Midbrain (tissue), 1 donor: ENCODE measurements at places on chromosomes 2 and 18.

GRCh38 chr2:172967036-172967982 lies 108.3 kb upstream of the MAP3K20 start:
- no peak for DNase-seq

DNA sequence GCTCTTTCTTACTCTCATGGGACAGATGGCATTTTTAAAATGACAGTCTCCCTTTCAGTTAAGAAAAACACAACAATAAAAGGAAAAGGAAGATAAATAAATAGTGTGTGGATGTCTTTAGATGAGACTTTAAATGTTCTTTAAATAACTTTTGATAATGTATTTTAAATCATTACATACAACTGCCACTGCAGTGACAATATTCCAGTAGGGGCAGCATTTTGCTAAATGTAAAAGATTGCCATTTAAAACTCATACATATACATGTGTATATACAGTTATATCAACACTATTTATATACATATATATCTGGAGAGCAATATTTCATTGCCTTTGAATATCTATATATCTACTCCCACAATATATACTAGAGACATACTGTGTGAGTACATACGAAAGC lies 90.7 kb downstream of the INO80D start:
- no peak for DNase-seq

DNA sequence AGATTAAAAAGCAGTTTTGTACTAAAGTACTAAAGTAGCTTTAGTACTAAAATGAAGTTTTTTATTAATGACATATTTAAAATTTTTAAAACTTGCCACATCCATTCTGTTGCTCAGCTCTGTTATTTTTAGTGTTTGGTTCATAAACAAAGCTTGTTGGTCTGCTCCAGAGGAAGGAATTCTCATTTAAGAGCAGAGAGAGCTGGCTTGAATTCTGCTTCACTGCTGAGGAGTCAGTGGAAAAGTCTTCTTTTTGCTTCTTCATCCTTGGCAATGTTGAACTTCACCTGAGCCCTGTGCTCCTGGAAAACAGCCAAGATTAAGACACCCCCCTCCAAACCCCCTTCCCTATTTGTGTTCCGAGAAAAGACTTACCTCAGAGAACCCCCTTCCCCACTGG lies 40.6 kb downstream of the TMEM87B start:
- no peak for DNase-seq

- DNase-seq: peak; percentile 49
Measured at GRCh38 chr2:200274116-200275075, 32.1 kb upstream of the SPATS2L start.

GRCh38 chr2:190173392-190173791 lies 110.9 kb upstream of the MSTN start:
- no peak for DNase-seq

GRCh38 chr2:134479696-134480330 lies 225.9 kb downstream of the MGAT5 start:
- DNase-seq: no peak

DNA sequence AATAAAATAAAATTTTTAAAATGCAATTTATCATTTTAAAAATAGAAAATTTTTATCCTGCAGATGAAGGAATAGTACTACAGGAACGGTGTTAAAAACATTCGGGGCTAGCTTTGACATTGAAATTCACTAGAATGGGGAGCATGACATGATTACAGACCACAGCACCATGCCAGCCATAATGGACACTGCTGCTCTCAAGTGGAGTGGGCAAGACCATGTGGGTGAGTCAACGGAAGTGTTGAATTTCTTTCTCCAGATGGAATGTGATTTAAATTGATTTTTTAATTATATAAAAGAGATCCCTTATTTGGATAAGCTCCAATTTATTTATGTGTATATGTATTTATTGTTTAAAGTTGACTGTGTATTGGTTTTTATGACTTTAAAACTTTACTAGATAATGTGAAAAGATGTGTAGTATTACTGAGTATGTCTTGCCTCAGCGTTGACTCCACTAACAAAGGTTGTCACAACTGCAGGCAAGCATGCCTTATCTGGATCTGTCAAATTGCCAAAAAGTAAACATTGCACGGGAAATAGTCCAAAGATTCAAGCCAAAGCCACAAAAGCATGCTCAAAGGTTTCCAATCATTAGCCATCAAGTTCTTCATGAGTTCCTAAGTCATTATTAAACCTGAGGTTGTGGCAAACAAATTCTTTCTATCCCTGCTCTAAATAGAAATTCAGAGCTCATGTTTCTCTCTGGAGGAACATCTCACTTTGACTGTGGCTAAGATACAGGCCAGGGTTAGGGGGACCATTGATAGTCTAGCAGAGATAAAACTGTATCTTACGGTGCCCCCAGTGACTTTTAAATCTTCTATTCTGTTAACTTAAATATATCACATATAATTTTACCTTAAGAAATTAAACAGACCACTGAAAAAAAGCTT lies 536.9 kb downstream of the TMX3 start:
- DNase-seq: no peak

DNA sequence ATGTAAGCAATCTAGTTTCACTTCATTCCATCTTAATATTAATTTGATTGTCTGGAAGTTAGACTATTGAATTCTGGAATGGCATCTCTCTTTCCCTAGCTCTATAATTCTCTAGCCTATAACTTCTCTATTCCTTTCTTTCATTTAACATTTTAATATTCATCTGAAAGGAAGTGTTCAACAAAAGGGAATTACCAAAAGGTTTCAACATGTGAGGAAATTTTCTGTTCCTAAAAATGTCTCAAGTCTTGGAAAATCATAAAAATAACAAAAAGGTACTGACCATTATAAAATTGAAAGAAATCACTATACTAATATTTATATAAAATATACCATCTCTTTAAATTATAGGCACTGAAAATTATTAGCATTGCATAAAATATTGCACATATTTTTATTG lies 228.7 kb downstream of the TXNL1 start:
- DNase-seq: no peak

GRCh38 chr2:138421971-138422335 lies 79.6 kb upstream of the SPOPL start:
- DNase-seq: no peak

- no peak for DNase-seq
Measured at GRCh38 chr2:117960231-117960630, 53.6 kb downstream of the CCDC93 start.

GRCh38 chr2:105038383-105039061 lies 653 bp downstream of the MRPS9 start:
- DNase-seq: peak; percentile 4

DNA sequence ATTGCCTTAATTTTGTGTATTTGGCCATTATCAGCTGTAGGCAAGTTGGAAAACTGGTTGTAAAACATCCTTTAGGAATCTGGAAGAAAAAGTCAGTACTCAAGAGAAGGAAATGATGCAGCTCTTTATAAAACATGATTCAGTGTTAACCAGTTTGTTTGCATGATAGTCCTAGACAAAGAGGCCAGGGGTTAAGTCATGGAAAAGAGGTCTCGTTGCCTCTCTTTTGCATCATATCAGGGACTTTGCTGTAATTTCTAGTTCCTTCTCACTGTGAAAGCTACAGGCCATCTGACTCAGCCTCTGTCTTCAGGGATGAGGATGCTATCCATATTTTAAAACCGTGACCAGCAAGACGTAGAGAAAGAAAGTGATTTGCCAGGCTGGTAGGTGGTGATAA lies 38.0 kb downstream of the NPAS2 start:
- no peak for DNase-seq

- no peak for DNase-seq
Measured at GRCh38 chr2:48220501-48220900, 309.5 kb upstream of the STON1 start.

GRCh38 chr2:20900052-20900636 lies 77.2 kb upstream of the LDAH start:
- DNase-seq: no peak

DNA sequence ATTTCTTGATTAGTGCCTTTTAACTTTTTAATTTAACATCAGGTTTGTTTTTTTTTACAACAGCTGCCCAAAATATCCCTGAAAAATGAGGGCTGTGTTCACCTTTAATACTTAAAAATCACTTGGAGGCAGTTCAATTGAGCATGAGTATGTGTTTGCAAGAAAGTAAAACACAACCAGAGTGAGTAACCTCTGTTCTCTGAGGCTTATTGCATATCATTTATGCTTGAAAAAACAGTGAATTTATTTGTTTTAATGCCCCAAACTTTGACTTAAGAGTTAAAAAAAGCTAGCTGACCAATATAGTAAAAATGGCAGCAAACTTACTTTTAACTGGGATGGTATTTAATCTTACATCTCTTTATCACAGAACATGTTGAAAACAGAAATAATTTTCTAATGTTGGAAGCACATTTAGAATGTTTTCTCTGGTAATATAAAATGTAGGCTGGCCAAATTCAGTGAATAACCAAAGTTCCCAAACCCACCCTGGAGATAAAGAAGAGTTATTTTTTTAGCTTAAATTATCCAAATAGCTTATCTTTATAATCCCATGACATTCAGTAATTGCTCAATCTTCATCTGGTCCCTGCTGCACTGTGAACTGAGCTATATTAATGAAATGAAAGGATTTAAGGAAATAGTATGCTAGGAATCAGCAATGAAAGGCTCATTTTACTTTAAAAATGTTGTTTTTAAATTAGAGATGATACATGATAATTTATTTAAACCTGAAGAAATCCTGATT lies 24.8 kb upstream of the EFEMP1 start:
- DNase-seq: no peak

DNA sequence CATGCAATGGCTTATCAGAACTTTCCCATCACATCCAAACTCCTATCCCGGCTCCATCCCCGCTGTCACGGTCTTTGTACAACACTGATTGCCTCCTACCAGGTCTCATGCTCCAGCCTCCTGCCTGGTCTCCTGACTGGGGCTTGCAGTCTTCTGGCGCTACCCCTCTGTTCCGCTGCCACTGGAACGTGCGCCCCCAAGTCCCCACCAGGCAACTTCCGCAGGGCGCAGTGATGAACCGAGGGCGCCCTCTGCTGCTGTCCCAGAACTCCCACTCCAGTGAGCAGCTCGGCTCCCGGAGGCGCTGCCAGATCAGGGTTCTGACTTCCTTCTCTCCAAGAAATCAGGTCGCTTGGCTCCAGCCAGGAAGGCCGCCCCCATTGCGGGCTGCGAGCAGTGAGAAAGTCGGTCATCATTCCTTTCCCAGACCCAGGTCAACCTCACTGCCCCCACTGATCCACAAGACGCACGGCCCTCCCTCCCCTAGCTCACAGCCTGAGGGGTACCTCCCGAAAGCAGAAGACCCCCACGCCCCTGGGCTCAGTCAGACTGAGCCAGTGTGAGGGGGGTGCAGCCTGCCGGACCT lies 43.9 kb upstream of the RAB11FIP5 start:
- peak; percentile 59 for DNase-seq

DNA sequence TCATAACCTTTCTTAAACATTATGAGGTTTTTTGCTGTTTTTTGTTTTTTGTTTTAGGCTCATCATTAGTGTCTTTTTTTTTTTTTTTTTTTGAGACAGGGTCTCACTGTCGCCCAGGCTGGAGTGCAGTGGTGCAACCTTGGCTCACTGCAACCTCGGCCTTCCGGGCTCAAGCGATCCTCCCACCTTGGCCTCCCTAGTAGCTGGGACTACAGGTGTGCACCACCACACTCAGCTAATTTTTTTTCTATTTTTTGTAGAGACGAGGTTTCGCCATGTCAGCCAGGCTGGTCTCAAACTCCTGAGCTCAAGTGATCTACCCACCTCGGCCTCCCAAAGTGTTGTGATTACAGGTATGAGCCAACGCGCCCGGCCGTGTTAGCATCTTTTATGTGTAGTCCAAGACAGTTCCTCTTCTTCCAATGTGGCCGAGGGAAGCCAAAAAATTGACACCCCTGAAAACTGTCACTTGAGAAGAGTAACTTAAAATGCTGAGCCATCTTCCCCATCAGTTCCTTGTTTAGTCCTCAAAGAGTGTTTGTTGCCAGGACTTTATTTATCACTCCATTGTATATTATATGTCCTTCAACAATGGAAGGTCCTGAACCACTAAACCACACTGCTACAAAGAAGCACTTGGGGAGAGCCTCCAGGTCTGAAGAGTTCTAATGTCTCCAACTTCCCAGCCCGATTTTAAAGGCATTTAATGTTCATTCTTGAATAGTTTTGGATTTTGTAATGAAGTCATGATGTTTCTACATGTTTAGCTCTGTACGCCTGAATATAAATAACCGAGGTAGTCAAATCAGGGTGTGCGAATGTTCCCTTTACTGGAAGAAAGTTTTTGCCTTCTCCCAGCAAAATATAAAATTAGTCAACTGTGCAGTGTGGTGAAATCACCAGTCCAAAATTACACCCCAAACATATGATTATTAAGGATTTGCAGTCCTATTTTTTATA lies 26.4 kb downstream of the ZNF516 start:
- DNase-seq: no peak

DNA sequence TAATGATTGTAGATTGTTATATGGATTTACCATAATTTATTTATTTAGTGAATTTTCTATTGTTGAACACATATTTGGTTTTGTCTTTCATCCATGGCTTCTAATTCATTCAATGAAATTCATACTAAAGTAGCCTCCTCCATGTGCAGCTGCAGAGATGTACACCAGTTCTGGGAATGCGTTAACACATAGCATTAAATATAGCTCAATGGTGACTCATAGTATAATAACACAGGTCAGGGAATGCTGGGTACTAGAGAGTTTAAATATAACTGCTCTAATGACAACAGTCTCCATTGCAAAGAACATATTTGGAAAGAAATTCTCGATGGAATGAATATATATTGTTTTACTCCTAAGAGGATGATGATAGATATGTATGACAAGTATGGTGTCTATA lies 1190.2 kb upstream of the NRXN1 start:
- no peak for DNase-seq

DNA sequence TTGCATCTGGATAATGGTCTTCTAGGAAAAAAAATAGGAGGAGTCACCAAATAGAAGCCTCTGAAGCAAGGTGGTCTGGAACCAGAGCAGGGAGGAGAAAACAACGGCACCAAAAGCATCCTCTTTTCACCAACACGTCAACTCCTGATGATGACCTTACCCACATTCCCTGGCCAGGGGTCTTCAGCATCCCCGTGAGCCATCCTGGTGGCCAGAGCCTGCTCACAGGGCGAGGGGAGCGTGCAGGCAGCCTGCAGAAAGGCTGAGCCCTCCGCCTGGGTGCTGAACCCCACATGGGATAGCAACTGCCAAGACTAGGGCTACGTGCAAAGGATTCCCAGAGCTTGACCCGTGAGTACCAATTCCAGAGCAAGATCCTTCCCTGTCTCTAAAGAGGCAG lies 191.0 kb downstream of the NDUFA10 start:
- DNase-seq: no peak

DNA sequence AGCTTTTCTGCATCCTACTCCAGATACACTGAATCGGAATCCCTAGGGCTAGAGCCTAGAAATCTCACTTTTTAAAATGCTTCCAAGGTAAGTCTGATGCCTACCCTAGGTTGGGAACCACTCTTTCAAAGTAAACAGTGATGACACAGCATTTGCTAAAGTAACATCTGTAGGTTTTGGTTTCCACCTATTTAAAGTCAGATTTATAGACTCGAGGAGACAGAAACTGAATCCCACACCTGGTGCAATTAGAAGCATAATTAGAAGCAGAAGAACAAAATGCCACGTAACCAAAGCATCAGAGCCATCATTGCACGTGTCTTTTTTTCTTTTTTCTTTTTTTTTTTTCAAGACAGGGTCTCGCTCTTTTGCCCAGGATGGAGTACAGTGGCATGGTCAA lies 40.9 kb downstream of the PDK1 start:
- DNase-seq: no peak

- DNase-seq: no peak
Measured at GRCh38 chr2:168348076-168348475, 100.7 kb upstream of the STK39 start.

GRCh38 chr2:35929551-35929950 lies 426.0 kb upstream of the CRIM1 start:
- DNase-seq: no peak

GRCh38 chr2:164859251-164859818 lies 17.7 kb upstream of the COBLL1 start:
- DNase-seq: no peak
